ENCODE measurements at places on chromosomes 13 and 19.

- DNase-seq = no peak
These were observed 225.9 kb downstream of the OLFM4 start for GRCh38 chr13:53254500-53254899.

DNA sequence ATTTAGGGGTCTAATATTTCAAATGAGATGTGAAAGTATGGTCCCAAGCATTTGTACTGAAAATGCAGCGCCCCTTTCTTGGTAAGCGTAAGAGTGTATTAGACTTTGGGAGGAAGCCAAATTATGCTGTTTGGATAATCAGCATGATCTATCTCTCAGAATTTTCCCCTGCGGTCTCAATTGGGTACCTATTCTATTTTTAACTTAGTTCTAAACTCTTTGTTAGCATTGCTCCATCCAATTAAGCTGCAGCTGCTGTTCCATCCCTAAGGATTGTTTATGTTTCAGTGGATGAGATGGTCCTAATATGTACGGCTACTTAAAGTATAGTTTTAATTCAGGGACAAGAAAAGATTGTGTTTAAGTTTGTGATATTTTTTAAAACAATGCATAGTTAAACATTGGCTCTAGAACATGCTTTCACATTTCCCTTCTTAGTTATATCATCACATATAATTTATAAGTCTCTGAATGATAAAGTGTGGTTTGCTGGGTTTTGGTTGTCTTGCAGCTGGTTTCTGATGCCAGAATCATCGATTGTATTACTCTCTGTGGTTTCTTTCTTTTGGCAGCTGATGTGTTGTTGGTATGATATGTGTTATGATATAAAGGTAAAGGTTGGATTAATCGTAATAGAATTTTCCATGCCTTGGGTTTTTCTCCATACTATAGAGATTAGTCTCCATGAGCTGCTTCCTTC lies 15.0 kb downstream of the POLR1D start:
- no peak for DNase-seq

DNA sequence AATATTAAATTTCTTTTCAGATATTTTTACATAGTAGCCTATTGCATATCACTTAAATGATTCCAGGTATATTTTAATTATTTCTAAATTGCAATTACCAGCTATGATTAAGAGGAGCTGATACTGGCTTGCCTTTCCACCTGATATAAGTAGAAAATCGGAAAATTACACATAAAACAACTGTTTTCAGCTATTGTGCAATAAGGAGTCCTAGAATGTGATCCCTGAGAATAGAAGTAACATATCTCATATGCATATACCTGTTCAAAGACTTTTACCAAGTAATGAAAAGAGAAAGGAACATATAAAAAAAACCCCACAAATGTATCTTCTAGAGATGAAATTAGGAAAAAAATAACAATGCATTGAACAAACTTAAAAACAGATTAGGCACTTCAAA lies 1354.6 kb upstream of the PCDH9 start:
- no peak for DNase-seq

DNA sequence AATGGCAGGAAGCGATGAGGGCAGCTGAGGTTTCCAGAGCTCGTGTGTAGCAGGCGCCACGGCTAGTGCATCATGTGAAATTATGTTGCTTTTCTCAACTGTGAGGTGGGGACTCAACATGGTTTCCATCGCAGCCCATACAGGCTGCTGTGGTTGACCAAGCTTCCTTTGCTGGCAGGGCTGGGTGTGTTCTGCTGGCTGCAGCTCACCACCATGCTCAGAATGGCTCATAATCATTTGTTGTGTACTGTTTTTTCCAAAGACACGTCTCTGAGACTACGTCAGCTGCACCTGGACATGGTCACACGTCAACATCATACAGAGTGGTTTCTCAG lies 16.1 kb upstream of the RASA3 start:
- peak; percentile 67 for DNase-seq

GRCh38 chr19:12825254-12826131 lies 8.9 kb downstream of the RTBDN start:
- no peak for DNase-seq

- DNase-seq = no peak
These were observed 29.8 kb upstream of the RAP2A start for GRCh38 chr13:97403893-97404750.

GRCh38 chr13:98299235-98299965 lies 122.3 kb upstream of the RNF113B start:
- no peak for DNase-seq

DNA sequence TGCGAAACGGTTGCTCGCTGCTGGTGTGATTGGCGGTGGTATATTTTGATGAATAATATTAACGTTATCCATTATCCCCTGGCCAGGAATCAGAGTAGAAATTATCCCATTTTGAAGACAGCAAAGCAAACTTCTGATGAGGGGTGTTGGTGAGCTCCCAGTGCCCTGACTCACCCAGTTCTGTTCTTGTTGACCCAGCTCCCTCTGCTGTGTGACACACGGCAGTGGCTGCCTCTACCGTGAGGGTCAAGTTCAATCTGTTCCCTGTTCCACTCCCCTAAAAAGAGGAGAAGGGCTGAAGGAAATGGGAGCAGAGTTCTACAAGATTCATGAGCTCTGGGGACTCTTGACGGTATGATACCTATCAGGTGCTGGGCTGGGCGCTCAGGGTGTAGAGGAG lies 2.0 kb downstream of the CAMSAP3 start:
- DNase-seq = no peak

DNA sequence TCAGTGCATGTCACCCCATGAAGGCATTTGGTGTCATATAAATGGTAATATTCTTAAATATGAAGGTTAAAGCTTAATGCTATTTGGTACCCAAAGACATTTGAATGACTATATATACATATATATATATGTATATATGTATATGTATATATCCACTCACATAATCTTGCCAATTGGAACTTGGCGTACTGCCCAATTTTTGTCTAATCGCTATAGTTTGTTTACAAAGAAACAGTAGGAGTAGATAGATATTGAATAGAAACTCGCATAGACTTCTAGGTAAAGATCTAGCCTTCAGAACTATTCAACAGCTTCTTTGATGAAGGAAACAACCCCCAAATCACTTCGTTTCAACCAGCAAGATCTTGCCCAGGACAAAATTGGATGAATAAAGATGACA lies 24.1 kb downstream of the KLF5 start:
- no peak for DNase-seq

GRCh38 chr19:49393881-49394280 lies 5.8 kb downstream of the KASH5 start:
- no peak for DNase-seq

GRCh38 chr13:33832872-33833271 lies 14.9 kb downstream of the RFC3 start:
- no peak for DNase-seq

GRCh38 chr13:50412046-50412617 lies 396.9 kb downstream of the KCNRG start:
- DNase-seq = no peak

DNA sequence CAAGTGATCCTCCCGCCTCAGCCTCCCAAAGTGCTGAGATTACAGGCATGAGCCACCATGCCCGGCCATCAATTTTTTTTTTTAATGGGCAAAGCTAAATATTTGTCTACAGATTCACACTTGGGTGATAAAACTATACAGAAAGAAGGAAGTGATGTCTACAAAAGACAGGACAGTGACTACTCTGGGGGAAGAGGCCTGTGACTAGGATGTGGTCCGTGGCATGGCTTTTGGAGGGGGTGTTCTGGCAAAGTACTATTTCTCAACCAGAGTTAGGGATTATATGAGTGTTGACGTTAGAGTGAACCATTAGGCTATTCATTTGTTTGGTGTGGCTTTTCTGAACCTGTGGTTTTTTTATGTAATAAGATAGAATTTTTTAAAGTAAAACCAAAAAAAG lies 42.7 kb downstream of the INSR start:
- DNase-seq = no peak

- peak; percentile 61 for DNase-seq
These were observed 38.3 kb downstream of the TMED1 start for GRCh38 chr19:10797541-10798256.

GRCh38 chr13:113595131-113595530 lies 10.6 kb downstream of the TFDP1 start:
- no peak for DNase-seq

- DNase-seq = no peak
These were observed 265.3 kb downstream of the NALCN start for GRCh38 chr13:101150998-101151397.

DNA sequence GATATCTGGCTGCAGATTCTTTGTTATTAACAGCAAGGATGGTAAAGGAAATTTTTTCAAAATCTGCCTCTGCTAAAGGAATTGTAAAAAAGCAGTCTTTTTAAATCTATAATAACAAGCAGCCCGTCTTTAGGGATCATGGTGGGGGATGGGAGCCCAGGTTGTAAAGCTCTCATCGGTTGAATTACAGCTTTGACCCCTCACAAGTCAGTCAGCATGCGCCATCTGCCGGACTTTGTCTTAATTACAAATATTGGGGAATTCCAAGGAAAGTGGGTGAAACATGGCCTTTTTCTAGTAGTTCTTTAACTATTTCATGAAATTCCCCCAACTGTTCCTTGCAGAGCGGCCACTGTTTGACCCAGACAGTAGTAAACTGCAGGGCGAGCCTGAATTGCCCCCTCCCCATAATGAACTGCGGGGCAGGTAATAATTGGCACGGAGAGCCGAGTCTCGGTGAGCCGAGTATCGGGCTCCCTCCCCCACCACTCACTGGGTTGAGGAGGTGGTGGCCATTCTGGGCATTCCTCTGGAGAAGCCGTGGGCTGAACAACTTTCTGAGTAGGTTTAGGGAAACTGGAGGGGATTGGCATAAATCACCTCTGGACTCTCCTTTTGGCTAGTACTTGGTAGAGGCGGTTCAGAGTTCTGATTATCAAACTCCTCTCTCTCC lies 11.6 kb downstream of the ZNF578 start:
- DNase-seq = no peak

- DNase-seq = no peak
These were observed 56.8 kb downstream of the SKA3 start for GRCh38 chr13:21119526-21119925.

GRCh38 chr19:41226053-41226873 lies 7.2 kb downstream of the AXL start:
- peak; percentile 13 for DNase-seq

DNA sequence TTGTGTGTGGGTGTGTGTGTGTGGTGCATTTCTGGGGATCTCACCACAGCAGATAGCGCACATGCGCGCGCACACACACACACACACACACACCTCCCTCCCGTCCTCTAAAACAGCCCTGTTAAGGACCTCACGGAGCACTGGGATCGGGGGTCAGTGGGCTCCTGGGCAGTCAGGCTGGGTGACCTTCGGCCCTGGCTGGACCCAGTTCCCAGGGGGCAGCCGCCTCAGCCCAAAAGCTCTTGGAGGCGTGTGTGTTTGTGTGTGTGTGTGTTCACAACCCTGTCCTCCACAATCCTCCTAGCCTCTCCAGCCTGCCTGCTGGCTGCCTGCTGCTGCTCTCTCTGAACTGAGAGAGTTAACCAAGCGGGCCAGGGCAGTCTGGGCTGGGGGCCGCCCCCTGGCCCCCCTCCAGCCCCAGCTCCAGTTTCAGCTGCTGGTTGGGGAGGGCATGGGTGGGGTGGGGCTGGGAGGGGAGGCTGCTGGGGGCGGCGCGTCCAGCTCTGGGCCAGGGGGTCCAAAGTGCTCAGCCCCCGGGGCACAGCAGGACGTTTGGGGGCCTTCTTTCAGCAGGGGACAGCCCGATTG lies at the start of gene FXYD1:
FXYD1 (plus strand) TSS at position 520 of the 588 bp plus-strand sequence. CDS start 1,256 bp downstream, outside the sequence.
- no peak for DNase-seq

DNA sequence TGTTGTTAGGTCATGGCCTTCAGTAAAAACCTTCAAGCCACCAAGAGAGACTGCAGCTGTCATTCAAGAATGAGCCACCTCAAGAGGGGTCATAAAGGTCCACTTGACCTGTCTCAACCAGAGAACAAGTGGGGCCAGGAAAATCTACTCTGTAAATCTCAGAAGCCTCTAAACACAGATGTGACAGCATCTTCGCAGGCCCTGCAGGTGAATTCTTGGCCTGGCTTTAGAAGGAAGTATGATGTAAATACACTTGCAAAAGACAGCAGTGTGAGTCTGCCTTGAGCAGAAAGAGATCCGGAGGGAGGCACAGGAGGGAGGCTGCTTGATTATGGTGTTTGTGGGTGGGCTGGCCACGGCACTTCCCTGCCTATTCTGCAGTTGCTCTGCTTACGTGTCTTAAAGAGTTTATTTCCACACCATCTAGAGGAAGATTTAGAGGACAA lies 1082.9 kb downstream of the UQCRFS1 start:
- no peak for DNase-seq

DNA sequence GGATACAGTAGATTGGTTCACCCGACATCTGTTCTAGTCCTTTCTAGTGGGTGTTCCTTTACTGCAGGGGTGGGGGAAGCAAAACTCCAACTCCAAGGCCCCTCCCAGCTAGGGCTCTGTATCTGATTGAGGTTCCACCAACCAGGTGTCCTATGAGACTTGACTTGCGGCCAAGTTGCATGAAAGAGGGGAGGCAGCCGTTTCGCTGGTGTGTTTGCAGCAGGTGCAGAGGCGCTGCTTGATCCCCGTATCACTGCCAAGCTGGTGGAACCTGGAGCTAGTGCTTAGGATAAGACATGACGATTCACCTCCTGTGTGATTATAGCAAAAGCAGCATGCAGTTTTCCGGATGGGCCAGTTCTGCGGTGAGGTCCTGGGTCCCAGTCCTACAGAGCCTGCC lies 338.2 kb downstream of the UQCRFS1 start:
- DNase-seq = no peak

GRCh38 chr13:111482126-111482525 lies 161.7 kb downstream of the TEX29 start:
- no peak for DNase-seq

DNA sequence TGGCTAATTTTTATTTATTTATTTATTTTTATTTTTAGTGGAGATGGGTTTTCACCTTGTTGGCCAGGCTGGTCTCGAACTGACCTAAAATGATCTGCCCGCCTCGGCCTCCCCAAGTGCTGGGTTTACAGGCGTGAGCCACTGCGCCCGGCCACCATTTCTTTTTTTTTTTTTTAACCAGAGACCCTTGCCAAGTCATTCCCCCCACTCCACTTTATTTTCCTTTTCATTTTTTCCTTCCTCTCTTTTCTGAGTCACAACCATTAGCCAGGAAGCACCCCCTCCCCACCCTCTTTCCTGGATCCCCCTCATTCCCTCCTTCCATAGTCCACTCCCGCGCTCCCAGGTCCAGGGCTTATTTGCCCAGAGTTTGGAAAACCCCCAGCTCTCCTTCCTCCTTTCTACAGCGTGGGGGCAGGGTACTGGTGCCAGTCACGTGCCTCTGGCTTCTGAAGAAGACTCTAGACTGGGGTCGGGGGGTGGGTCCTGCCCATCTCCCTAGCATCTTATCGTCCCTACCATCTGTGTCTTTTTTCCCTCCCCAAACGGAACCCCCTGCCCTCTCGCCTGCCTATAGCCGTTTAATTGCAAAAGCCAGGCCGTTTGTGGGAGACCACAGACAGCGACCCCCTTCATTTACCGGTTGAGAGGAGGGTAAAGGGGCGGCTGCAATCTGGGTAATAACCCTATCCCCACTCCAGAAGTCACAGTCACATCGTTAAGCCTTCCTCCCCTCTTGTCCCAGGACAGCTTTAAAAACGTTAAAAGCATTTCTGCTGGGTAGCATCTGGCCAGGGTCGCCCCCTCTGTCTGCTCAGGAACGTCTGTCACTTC lies 1.1 kb upstream of the CALR start:
- DNase-seq = no peak
